ENCODE measurements at places on chromosomes 7 and 10.

DNA sequence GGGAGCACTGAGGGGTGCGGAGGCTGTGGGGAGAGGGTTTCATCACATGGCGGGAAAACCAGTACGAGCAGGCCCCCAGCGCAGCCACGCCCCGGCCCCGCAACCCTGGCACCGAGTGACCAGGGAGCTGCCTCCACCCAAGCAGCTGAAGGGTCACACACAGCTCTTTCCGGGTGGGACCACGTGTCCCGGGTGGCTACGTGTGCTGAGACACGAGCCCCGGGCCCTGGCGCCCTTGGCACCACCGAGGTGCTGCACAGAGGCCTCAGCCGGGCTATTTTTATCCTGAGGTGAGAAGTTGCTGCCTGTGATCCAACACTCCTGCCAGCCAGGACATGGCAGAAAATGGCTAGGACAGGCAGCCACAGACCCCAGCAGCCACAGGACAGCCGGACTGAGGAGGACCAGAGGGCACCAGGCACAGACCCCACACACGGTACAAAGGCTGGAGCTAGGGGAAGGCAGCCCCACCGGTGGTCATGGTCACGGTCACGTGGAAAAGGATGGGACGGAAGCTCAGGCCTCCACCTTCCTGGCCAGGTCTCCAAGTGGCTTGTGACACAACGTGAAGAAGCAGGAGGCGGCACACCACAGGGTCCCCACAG lies 223.7 kb downstream of the MAD1L1 start:
- DNase-seq: no peak

DNA sequence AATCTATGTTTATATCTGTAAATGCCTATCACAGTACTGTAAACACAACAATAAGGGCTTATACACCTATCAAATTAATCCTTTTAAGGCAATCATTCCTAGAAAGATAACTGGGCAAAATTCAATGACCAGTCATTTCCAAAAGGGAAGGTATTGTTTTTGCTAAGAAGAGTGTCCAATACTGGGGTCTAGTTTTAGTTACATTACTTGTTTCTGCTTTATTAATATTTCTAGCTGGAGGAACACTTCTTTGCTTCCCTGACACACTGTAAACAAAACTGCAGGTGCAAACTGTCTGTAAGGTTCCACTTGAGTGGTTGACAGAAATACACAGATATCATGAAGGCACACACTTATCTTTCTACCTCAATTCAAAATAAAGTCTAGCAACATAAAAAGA lies 84.2 kb upstream of the FAM133B start:
- DNase-seq: no peak

- DNase-seq: no peak
Observed at GRCh38 chr10:28020080-28020860, 21.4 kb upstream of the ODAD2 start.

DNA sequence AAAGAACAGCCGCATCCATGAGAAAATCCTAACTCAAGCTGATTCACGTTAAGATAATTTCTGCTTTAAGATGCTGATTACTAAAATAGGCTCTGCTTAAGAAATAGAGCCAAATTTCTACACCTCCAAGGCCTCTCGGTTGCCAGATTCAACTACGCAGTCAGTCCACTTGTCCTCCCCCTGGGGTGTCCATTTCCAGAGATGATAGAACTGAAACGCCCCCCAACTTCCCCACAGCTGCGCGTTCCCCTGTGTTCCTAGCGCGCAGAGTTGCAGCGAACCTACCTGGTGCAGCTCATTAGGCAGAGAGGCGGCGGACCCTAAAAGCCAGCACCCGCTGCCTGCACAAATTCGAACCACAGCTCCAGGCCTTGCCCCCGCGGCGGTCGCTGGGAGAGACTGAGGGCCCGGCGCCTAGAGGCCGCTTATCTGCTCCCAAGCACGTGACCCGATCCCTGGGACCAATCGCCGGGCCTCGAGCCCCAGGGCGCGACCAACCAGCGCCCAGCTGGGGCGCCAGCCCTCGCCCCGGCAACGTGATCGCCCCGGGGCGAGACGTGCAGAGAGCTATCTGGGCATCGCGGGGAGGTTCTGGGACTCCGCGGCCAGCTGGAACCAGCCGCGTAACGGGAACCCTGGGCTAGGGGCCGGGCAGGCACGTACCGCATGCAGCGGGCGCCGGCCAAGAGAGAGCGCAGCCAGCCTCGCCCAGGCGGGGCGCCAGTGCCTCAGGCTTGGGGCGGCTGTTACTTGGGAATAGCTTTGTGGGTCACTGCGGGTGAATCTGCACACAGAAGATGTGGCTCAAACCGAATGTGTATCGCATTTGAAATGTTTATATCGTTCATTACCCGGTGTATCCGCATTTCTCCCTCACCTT lies at the start of gene PPP1R3C:
PPP1R3C (minus strand) TSS at position 401 of the 880 bp plus-strand sequence; CDS start at position 299, 102 bp downstream.
- DNase-seq: peak; percentile 92

GRCh38 chr10:119112056-119112455 lies 8.1 kb downstream of the DENND10 start:
- DNase-seq: no peak

DNA sequence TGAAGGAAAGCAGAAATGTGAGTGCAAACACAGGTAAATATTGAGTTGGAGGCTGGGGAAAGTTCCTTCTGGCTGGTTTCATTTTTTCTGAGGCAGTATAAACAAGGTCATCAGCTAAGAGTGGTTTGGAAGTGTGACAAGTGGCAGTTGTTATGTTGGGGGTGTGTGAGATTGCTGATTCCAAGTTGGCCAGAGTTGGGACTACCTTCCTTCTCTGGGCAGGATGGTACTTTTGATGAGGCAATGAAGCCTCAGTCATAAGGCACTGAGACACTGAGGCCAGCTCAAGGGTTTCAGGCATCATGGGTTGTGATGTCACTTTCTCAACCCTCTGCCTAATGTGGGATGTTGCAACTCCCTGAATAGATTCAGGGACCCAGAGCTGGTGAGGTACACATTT lies 8.2 kb upstream of the PTTG1IP2 start:
- DNase-seq: no peak

GRCh38 chr10:106980495-106981451 lies 183.7 kb downstream of the SORCS1 start:
- no peak for DNase-seq

DNA sequence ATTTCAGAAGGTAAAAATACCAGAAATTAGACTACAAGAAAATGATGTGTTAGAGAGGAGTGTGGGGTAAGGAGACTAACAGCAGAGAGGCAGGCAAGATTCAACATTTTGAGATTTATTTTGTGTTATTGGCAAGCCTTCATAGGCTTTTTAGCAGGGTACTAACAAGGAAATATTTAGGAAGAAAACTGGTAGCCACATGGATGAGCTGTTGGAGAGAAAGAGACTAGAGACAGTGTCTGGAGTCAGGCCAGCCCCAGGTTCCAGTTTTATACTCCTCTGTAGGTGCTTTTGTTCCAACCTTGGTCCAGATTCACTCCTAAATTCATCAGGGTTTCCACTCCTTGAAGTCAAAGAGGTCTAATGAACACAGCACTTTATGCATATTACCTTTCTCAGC lies 41.1 kb downstream of the GPRIN2 start:
- DNase-seq: no peak
